ENCODE measurements at places on chromosomes 4 and X.

GRCh38 chr4:26987191-26987590 lies 126.5 kb downstream of the STIM2 start:
- no peak for DNase-seq

- no peak for DNase-seq
Measured at GRCh38 chr4:168656055-168656660, 159.3 kb downstream of the PALLD start.

DNA sequence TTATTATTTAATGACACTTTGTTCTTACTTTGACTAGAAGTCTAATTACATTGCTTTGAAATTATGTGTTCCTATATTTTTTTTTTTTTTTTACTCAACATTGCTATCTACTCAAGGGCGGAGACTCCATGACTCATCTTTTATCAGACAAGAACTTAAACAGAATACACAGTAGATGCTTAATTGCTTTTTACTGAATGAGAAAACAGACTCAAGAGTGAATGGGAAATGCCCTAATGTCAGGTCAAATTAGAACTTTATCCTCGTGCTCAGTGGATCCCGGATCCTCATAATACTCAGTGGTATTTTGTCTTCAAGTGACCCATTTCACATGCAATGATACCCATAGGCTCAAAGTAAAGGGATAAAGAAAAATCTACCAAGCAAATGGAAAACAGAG lies 954.5 kb upstream of the IGFBP7 start:
- DNase-seq = no peak

DNA sequence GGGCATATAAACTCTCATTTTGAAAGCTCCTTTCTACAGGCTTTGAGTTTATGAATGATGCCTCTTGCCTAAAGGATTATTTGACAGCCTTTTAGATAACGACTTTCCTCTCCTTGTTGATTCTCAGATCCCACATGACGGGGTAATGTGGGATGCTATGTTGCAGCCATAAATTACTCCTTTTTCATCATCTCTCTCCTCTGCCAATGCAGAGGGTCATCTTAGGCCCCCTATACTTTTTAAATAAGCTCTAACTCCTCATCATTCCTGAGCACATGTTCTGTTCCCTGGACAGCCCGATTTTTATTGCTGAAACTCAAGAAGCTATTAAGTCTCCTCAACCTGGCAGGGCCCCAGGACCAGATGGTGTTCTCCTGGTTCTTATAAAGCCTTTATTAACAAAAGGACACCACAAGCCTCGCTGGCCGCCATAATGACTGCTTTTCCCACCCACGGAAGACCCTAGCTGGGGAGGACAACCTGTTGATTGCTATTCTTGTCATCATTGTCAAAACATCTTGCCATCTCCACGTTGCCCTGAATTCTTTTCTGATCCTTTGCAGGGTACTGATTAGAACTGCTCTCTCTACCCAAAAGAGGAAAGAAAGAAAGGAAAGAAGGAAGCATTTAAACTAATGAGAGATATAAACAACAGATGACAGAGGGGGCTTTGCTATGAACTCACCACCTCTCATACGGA lies 150.7 kb downstream of the DHX15 start:
- no peak for DNase-seq

DNA sequence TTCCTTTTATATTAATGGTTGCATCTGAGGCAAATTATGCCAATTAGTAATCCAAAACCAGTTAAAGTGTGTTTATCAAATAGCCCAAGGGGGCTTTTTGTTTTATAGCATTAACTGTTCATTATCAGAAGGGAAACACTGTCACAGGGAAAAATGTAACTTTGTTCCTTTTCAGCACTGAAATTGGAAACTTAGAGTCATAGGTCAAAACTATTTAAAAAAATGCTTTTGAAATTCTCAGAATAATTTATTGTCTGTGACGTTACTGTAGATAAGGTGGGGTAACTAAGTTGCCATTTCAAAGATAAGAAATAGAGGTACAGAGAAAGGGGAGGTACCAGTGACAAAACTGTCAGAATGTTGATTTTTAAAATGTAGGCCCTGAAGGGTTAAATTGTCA lies 129.3 kb downstream of the AKAP4 start:
- no peak for DNase-seq

DNA sequence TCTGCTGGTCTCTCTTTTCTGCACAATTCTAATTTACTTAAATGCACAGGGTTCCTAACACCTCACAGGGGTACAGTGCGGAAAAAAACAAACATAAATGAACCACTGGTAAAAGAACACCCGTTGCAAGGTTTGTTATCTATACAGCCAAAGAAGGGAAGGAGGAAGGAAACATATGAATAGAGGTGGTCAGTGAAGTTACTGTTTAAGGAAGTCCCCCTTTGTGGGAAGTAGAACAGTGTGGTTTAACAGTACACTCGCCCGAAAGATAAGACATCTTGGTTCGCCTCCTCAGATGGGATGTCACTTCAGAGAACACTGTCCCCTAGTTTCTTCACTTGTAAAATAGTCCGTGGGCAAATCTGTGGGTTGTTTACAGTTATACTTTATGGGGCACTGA lies 57.5 kb downstream of the TEC start:
- no peak for DNase-seq

GRCh38 chr4:152678841-152679240 lies 956 bp downstream of the TMEM154 start:
- no peak for DNase-seq

- DNase-seq = no peak
Measured at GRCh38 chr4:169268951-169269760, 1.6 kb downstream of the SH3RF1 start.

DNA sequence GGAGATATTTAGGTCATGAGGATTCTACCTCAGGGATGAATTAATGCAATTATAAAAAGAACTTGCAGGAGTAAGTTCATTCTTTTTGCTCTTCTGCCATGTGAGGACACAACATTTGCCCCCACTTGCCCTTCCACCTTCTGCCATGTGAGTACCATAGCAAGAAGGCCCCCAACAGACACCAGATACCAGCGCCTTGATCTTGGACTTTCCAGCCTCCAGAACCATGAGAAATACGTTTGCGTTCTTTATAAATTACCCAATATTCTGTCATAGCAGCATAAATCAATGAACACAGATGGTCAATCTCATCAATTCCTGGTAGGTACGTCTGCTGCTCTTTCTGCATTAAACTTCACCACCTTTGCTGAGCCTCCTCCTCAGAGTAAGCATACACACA lies 5.7 kb upstream of the SEPSECS start:
- DNase-seq = no peak

GRCh38 chr4:95506264-95506663 lies 42.5 kb downstream of the UNC5C start:
- no peak for DNase-seq

- DNase-seq = no peak
Measured at GRCh38 chrX:54695816-54696487, 102.1 kb downstream of the ITIH6 start.

GRCh38 chr4:140710908-140711622 lies 45.1 kb downstream of the TBC1D9 start:
- DNase-seq = no peak

DNA sequence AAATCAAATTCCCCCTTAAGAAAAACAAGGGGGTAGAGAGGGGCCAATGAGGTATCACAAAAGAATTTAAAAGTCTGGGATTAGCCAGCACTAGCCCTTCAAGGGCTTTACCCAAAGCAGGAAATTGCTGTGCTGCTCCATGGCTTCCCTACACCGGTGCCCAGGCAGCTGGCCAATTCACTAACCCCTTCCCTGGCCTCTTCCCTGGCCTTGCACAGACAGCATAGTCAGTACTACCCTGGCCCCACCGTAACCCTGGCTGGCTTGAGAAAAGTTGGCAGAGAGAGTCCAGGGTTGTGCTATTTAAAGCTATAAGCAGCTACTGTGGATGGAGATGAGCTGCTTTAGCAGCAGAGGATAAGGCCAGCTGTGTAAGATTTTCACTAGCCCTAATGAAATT lies 43.1 kb downstream of the ADAMTS3 start:
- DNase-seq = no peak

DNA sequence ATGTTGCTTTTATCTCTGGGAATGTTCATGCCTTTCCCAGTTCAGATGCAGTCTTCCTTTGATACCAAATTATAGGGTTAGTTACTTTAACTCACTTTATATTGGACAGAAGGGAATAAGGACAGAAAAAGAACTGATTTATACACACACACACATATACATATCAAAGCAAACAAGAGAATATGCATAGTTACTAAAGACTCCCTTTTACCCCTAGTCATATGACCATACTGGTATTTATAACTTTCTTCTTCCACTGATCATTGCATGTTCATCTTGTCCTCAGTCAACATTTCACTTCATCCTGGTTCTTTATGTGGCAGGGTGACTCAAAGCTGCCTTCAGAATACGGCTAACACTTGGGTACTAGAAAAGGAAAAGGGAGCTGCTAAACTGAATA lies 120.4 kb downstream of the PARM1 start:
- no peak for DNase-seq

DNA sequence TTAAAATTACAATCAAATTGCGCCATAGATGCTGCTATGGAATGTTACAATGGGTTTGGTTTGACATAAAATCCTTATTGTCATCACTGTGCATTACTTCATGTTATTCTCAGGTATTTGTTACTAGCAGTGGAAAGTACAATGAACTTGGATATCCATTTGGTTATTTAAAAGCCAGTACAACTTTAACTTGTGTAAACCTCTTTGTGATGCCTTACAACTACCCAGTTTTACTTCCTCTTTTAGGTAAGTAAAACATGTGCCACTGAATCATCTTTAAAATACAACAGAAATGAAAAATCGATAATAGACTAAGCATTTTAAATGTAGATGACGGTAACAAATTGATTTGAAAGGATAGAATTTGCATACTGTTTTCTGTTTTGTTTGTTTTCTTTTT lies 35.6 kb downstream of the INTS6L start:
- no peak for DNase-seq

- no peak for DNase-seq
Measured at GRCh38 chrX:28303486-28303885, 283.8 kb upstream of the IL1RAPL1 start.

DNA sequence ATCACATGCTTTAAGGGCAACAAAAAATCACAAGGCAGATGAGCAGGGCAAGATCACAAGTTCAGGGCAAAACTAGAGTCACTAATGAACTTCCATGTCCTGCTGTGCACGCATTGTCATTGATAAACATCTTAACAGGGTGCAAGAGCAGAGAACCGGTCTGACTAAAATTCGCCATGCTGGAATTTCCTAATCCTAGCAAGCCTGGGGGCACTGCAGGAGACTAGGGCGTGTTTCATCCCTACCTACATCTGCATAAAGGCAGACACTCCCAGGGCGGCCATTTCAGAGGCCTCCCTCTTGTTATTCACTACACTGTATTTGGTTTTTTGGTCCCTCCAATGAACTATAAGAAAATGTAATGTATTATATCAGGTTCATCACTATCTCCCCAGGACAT lies 203.6 kb downstream of the ARHGEF9 start:
- no peak for DNase-seq

DNA sequence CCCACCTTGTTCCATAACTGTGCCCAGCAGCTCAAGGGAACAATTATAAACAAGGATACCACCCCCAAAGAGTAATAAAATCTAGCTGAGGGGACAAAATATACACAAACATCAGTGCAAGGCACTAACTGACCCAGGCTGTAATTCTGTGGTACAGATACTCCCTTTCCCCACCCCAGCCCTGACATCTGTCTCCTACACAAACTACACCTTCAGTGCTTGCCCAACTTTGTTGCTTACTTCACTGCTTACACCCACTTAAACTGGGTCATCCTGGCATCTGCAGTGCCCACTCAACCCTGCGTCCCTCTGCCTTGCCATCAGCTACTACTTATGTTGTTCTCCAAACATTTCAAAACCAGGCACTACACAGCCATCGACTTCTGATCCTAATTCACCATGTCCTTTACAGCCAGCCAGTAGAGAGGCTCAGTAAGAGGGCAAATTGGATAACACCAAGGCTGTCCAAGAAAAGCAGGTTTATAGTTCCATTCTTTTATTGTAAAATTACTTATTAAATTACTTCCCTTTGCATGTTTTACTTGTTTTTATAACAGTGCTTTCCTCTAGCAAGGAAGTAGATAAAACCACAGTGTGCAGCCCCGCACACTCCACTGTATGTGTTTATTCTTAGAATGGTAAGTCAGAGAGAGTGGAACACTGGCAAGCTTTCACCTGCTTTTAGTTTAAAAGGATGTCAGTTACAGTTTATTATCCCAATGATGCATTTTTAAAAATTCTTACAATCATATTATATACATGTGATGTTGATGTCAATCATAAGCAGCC lies 149.6 kb downstream of the INPP4B start:
- DNase-seq = no peak

DNA sequence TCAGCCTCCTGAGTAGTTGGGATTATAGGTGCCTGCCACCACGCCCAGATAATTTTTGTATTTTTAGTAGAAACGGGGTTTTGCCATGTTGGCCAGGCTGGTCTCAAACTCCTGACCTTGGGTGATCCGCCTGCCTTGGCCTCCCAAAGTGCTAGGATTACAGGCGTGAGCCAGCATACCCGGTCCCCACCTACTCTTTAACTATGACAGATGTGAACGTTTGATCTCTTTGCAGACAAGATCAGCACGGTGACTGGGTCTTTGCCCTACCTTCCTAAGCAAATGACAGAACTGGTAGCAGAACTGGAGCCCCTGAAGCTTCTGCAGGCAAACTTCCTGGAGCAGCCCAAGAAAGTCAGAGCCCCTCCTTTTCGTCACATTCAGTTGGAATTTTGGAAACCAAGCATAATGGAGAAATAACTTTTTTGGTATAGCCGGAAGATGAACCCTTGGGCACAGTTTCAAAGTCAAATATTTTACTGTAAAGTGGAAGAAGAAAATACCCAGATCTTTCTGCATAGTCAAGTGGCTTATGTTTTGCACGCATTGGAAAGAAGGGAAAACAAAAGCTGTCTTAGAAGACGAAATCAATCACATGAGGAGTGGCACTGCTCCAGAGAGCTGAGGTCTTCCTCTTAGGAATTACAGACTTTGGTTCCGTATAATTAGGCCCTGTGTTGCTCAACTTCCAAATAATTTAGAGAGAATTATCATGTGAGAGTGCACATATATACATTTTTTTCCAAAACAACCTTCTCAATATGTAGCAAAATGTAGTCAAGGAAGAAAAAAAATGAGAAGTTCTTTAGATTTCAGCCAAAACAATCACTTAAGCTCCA lies 90.6 kb downstream of the SORBS2 start:
- no peak for DNase-seq

- DNase-seq = no peak
Measured at GRCh38 chr4:77721073-77721472, 98.1 kb downstream of the CNOT6L start.

DNA sequence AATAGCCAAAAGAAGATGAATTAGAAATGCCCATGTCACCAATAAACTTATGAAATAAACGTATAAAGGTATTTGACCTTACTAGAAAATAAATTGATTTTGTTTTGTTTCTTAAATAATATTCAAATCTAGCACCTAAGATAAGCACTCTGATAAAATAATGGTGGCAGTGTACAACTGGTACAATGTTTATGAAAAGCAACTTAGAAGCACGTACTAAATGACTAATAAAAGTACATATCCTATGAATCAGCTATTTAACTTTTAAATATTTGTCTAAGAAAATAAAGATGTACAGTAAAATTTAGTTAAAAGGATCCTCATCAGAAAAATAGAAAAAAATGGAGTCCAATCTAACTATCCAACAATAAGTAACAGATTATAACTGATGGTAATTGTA lies 6.7 kb downstream of the MANBA start:
- DNase-seq = no peak
